ENCODE measurements at places on chromosomes 7 and 10. TPM values are rescaled to one million over a fixed set of nuclear protein-coding genes. Genes with fewer than 3 reads are reported as not detected.

- peak; percentile 36 for DNase-seq
These were observed 74.3 kb upstream of the GNAI1 start for GRCh38 chr7:80060218-80060806.

DNA sequence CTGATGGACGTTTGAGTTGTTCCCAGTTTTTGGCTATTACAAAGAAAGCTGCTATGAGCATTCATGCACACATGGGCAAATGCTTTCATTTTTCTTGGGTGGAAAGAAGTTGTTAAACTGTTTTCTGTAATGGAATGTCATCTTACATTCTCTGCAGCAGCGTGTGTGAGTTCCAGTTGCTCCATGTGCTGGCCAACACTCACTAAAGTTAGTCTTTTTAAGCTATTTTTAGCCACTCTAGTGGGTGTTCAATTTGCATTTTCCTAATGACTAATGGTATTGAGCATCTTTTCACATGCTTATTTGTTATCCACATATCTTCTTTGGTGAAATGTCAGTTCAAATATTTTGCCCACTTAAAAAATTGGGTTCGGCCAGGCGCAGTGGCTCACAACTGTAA is 82.8 kb upstream of the COL13A1 start:
- DNase-seq: no peak

- DNase-seq: no peak
These were observed 6.4 kb downstream of the NOBOX start for GRCh38 chr7:144397086-144397485.

- no peak for DNase-seq
These were observed 691.0 kb upstream of the LRRTM3 start for GRCh38 chr10:66234872-66235271.

The RET gene
- under 0.01 TPM for total RNA-seq

- no peak for DNase-seq
These were observed 33.0 kb downstream of the TPST1 start for GRCh38 chr7:66237906-66238772.

The CUZD1 gene
- 0.48 TPM for total RNA-seq

DNA sequence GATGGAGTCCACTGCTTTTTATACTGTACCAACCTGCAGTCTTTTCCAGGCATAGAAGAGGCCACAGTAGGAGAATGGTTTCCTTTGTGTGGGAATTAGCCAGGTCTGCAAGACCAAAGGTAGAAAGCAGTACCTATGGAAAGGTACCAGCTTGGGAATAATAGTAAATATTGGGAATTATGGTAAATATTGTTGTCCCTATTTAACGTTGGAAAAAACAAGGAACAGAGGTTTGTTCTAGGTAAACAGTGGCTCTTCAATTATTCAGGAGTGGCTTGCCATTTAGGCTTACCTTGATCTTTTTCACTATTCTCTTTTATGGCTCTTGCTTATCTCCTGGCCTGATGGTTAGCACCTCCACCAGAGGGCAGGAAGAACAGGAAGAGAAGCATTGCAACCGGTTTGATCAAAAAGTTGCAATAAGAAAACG is 43.9 kb upstream of the GSAP start:
- DNase-seq: no peak

DNA sequence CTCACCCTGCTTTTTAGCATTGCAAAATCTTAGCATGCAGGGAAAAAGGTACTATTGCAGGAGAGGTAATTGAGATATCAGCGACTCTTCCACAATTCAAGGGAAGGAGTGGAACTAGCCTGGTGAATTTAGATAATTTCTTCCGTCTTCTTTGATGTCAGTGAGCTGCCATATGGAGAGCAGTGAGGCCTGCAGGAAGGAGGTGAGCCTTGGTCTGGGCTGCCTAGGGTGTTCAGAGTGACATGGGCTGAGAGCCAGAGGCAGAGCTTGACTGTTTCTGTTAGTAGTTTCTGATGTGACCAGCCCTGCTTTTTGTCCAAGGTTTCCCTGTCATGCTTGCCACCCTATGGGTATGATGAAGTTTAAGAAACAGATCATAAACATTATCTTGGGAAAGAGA is 28.6 kb downstream of the KAT6B start:
- DNase-seq: no peak

GRCh38 chr7:2873686-2874551 is 29.8 kb upstream of the GNA12 start:
- peak; percentile 97 for DNase-seq

DNA sequence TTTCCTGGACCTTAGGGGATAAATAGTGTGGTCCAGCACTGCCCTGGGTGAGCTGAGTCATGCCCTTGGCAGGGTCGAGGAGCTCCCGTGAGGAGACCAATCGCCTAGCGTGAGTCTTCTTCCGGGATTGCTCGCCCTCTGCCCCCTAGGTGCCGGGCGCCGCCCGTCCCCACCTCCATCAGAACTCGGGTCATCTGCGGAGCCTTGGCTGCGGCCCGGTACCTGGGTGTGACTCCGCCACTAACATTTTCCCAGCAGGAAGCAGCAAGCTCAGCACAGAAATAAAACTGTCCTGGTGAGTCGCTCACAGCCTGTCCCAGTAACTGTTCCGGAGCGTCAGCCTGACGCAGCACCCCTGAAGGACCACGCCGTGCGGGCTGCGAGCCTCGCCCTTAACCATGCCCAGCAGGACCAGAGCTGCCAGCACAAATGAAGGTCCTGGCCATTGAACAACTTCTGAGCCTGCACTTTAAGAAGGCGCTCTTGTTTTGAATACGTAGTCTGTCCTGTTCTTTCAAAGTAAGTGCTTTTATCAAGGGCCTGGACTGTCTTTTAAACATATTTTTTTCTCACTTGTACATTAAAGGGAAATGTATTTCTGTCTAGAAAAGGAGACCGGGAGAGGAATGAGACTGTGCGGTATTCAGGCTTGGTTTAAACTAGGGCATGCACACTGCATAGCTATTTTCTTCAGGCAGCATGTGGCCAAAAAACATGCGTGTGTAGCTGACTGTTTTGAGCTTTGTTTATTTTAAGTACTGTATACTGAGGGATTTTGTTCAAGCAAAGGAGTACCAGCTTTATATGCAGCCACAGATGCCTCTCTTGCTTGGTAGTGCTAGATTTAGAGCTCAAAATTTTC is 136.7 kb downstream of the HECW1 start:
- peak; percentile 89 for DNase-seq

- DNase-seq: peak; percentile 74
These were observed 57.0 kb upstream of the GLCCI1 start for GRCh38 chr7:7911369-7912123.

The GFRA1 gene
- total RNA-seq: 0.72 TPM
